ENCODE measurements at places on chromosomes 4 and X.

- DNase-seq, result no peak
Measured at GRCh38 chr4:1686440-1687036, 2.4 kb upstream of the FAM53A start.

DNA sequence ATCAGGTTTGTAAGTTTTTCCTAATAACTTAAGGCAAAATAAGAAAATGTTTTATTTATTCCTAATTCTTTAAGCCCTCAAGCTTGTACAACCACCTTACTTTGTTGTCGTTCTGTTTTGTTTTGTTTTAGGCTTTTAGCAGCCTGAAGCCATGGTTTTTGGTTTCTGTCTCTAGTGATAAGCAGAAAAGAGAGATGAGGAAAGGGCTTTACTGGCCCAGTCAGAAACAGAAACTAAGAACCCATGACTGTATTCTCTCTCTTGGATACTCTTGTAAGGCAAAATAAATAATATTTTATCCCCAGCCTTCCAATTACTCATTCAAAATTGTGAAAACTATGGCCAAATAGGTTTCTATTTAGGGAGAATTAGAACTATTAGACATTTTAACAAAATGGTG, 29.4 kb downstream of the TBC1D19 start:
- no peak for DNase-seq

GRCh38 chr4:104763554-104764222, 269.0 kb upstream of the CXXC4 start:
- DNase-seq, result no peak

DNA sequence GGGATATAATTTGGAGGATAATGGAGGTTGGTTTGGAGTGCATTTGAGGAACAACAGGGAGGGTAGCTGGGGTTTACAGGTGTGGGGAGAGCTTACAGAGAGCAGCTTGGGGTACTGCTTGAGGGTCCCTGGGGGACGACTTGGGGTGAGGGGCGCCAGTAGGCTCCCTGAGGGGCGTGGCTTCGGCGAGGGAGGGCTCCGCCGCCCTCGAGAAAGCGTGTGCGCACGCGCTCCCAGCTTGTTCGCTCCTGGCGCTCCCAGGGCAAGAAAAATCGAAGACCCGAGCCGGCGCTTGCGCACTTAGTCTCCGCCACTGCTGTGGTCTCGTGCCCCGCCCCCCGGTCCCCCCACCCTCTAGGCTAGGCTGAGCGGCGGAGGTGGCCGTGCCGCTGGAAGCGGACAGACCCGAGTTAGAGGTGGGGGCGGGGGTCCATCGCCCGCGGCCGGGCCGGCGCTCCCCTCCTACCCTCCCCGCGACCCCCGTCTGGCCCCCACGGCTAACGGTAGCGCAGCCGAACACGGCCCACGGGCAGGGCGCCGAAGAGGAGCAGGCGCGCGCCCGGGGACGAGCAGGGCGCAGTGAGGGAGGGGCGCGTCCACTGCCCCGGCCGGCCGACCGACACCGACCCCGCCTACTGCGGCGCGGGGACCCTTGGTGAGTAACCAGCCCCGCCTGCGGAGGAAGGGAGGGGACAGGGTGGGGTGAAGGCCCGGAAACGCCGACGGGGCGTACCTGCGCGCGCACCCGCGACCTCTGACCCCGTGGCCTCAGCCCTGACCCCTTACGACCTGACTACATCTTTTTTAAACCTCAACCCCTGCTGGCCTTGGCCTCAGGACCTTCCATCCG, 5.4 kb upstream of the CCDC120 start:
- DNase-seq, result peak; percentile 45

DNA sequence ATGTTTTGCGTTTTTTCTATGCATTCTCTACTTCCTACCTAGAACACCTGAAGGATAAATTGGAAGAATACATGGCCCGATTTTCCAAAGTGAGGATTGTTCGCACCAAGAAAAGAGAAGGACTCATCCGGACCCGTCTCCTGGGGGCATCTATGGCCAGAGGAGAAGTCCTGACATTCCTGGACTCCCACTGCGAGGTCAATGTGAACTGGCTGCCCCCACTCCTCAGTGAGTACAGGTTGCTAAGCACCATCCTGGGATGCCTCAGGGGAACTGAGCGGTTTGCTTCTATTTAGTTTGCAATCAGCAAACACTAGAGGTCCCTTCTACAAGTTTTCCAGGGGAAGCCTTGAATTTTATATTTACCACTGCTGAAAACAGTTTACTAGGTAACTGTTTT, 359.3 kb upstream of the GALNT7 start:
- DNase-seq, result no peak

DNA sequence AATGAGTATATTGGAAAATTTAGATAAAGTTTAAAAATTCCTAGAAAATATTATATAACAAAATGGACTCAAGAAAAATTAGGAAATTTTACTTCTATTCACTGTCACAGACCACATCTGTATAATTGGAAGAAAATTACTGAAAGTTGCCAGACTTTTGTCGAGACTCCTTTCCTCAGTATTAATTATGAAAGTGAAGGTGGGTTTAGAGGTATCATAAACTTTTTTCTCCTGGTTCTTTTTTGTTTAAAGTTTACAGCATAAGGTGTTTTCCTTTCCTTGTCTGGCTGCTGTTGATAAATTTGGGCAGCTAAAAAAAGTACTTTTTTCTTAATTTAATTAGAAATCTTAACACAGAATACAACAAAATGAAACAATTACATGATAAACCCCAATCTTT, 6.7 kb upstream of the TEX13D start:
- DNase-seq, result no peak

- DNase-seq, result no peak
Measured at GRCh38 chr4:96895826-96896225, 1055.9 kb downstream of the PDHA2 start.

GRCh38 chr4:124219389-124219788, 493.1 kb downstream of the ANKRD50 start:
- DNase-seq, result no peak

DNA sequence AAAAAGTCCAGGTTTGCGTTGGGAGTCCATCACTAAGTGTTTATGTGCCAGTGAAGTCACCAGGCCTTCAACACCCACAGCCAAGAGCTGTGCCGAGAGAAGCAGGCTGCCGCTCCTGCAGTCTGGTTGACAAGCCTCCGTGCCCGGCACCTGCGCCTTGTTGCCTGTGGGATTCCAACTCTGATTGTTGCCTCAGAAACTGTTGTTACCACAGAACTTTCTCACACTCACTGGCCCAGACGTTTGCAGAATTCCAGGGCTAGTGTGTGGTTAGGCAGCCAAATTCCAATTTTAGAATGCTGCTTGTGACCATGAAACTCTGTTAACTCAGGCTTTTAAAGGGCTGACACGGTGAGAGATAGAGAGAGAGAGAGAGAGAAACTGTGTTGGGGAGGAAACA, 119.5 kb upstream of the LIMCH1 start:
- DNase-seq, result no peak

- no peak for DNase-seq
Measured at GRCh38 chr4:148445860-148446330, 3.7 kb upstream of the NR3C2 start.

GRCh38 chrX:17917945-17918577, 57.0 kb upstream of the RAI2 start:
- DNase-seq, result no peak

- no peak for DNase-seq
Measured at GRCh38 chr4:41927796-41928499, 7.3 kb upstream of the TMEM33 start.

GRCh38 chrX:131728295-131729145, 184.6 kb downstream of the OR13H1 start:
- peak; percentile 87 for DNase-seq

All from central memory CD4-positive, alpha-beta T cell (primary cell).